ENCODE measurements at places on chromosomes 12 and 14. TPM values are rescaled to one million over a fixed set of nuclear protein-coding genes. Genes with fewer than 3 reads are reported as not detected.

NRXN3 gene
- total RNA-seq = not detected

PACS2 gene
- 48.4 TPM for total RNA-seq

HCAR2 gene
- total RNA-seq = not detected

FAR2 gene
- total RNA-seq = 45.5 TPM

DNAI7 gene
- not detected for total RNA-seq

DIO2 gene
- total RNA-seq = not detected

ARID2 gene
- 11.5 TPM for total RNA-seq

DNA sequence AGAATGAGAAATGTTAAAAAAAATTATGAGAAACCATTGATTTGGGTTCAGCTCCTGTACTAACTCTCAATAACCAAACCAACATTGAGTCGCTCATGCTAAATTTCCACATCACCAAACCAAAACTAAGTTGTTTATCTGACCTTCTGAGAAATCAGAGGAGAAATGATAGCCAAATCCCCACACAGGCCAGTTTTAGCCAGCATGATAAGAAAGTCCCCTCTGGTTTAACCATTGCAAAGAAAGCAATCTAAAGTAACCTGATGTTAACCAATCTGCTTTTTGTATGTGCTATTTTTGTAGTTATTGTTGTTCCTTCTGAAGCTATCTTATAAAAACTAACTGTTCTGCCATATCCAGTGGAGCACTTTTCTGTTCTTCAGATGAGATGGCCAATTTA is 599.7 kb downstream of the SLC16A7 start:
- DNase-seq = no peak

DNA sequence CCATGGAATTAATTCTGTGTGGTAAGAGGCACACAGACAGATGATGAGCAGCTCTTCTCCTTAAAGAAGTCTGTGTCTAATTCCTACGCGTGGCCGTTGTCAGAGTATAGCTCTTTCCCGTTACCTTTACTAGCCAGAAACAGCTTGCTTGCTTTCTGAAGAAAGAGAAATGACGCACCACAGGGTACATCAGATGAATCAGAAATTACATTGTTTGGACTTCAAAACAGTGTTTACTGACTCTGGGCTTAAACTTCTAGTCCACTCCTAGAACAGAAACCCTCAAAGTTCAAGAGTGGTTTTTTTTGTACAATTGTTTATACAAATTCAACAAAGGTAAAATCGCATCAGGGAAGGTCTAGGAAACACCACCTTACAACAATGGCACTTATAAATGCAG is 29.0 kb downstream of the RNF34 start:
- no peak for DNase-seq

DNA sequence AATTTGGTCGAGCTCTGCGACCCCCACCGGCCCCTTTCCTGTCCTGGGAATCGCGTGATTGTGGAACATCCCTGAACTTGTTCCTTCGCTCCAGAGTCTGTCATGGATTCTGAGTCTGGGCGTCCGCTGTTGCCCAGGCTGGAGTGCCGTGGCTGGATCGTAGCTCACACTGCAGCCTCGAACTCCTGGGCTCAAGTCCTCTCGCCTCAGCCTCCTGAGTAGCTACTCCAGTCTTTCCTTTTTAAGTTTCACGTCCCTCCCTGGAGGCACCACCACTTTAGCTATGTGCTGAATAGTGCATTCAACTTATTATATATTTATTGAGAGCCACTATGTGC is 698 bp downstream of the ACOT6 start:
- DNase-seq = no peak
